HS-27A (cell line): ENCODE measurements at places on chromosomes 5 and 9.

GRCh38 chr5:10808347-10809226 lies 47.6 kb upstream of the DAP start:
- DNase-seq, result no peak

- no peak for DNase-seq
These were observed 151.2 kb upstream of the RUSC2 start for GRCh38 chr9:35338561-35339274.

DNA sequence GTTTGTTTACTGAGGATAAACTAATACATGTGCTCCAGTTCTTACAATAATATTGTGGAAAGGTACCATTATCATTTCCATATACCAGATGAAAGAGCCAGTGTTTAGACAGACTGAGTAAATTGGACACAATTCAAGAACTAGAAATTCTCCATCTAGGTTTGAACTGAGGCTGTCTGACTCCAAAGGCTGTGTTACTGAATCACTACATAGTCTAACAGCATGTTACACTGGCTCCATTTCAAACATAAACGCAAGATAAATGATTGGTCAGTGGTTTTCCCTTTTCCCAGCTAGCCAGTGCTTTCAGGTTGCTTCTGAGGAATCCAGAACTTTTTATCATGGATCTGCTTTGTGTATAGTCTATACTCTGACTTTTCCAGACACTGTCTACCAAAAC lies 8.1 kb downstream of the SPDL1 start:
- DNase-seq, result no peak

GRCh38 chr5:94467346-94467953 lies 151.0 kb downstream of the KIAA0825 start:
- no peak for DNase-seq

DNA sequence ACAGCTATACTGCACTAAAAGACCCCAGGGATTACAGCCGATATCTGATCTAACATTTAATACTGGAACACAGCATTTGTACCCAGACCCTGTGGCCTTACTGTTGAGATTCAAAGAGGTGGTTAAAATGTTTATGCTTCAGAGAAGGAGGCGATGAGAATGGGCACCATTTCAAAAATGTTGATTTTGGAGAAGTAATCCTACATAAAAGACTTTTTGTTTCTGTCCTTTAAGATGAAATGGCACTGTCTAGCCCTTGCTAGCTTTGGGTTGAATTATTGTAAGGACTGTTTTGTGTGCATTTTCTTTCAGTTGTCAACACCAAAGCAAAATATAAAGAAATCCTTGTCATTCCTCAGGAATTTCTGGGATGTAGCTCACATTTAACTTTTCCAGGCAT lies 288.5 kb upstream of the ANKH start:
- DNase-seq, result no peak

GRCh38 chr5:133697536-133698258 lies 85.4 kb upstream of the FSTL4 start:
- DNase-seq, result no peak

DNA sequence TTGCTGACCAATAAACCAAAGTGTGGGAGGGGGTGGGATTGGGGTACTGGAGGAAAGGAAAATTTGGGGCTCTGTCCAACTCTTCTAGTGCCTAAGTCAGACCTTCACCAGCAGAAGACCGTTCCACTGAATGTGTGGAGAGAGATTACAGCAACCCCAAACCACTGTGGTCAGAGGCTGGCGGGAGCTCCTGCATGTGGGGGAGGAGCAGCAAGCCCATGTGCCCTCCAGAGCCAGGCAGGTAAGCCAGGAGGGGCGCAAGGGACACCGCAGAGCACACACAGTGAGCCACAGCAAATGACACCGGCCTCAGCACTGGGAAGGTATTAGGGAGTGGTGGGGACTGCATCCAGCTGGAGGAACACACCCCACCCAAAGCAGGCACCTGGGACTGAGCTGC lies 62.9 kb downstream of the SMIM23 start:
- DNase-seq, result no peak

GRCh38 chr5:173018358-173018757 lies 34.8 kb downstream of the ATP6V0E1 start:
- no peak for DNase-seq

GRCh38 chr5:142143878-142144277 lies 35.3 kb downstream of the NDFIP1 start:
- DNase-seq, result no peak

- no peak for DNase-seq
These were observed 70.2 kb upstream of the ALDH1A1 start for GRCh38 chr9:73023025-73023541.

DNA sequence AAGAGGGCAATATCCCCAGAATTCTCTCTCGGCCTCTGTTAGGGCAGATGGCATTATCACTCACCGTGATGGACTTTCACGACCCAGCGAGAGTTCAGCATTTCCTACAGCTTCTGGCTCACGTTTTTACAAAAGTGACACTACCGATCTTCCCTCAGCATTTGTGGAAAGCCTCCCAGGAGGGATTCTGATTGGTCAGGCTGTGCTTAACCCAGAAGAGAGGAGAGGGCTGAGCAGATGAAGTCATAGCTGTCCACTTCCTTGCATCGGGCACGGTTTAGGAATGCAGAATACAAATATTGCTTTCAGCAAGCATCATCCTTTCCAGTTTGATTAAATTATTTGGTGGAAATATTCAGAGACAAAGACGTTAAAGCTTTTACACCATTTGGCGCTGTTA lies 277.4 kb upstream of the MSX2 start:
- DNase-seq, result no peak

- no peak for DNase-seq
These were observed 225.9 kb downstream of the RFX3 start for GRCh38 chr9:3299872-3300271.

GRCh38 chr5:116814626-116815385 lies 240.2 kb upstream of the SEMA6A start:
- no peak for DNase-seq

GRCh38 chr9:108166519-108166918 lies 677.0 kb upstream of the KLF4 start:
- no peak for DNase-seq

DNA sequence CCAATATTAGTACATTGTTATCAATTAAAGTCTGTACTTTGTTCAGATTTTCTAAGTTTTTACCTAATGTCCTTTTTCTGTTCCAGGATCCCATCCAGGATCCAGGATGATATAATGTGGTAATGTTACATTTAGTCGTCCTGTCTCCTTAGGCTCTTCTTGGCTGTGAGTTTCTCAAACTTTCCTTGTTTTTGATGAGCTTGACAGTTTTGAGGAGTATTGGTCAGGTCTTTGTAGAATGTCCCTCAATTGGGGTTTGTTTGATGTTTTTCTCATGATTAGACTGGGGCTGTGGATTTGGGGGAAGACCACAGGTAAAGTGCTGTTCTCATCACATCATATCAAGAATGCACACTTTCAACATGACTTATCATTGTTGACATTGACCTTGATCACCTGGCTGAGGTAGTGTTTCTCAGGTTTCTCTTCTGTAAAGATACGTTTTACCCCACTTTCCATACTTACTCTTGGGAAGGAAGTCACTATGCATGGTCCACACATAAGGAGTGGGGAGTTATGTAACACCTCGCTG lies 9.6 kb downstream of the NDFIP1 start:
- DNase-seq, result no peak

DNA sequence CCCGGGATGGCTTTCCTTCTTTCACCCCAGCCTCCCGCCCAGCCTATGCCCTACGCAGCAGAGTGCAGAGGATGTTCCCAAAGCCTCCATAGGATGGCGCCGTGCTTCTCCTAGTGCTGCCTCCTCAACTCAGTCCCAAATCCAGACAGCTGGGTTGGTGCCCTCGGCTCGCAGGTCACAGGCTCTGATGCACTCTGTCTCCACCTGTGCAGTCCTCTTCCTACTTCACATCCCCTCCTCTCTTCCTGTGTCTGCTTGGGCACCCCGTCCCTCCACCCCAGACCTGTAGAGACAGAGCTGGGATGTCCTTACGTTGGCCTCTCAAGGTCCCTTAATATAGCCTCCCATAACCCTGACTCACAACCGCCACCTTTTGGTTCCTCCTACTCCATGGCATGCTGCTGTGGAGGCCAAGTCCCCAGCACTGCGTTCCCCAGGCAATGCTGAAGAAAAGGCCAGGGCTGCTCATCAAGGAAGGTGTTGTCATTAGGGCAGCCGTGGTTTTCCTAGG lies 314.4 kb downstream of the GADD45G start:
- no peak for DNase-seq

DNA sequence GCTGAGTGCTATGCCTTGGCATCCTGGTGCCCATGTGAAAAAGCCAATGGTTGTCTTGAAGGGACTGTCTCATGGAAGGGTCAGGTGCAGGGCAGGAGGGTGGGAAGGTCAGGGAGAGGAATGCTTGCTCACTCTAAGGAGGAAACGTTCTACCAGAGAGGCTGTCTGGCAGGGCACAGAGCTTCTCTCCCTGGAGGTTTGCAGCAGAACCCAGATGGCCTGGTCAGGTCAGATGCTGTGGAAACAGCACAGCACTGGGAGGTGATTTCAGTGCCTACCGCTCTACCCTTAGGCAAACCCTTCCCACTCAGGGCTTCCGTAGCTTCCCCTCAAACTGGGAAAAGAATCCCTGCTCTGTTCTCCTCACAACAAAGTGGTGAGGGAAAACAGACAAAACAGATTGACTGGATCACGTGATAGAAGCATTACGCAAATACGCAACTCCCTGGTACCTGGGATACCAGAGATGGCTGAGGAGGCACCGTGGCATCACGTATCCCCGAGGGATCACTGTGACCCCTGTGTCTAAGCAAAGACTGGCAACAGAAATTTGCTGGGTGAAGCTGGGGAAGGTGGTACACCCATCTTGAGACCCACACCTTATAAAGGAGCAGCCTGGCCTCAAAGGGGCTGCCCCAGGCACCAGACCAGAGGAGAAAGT lies 3.9 kb upstream of the MGAT1 start:
- no peak for DNase-seq
